Activated CD8-positive, alpha-beta T cell treated with anti-CD3 and anti-CD28 coated beads for 36 hours (primary cell): ENCODE measurements at places on chromosomes 12 and 14. TPM values are rescaled to one million over a fixed set of nuclear protein-coding genes. Genes with fewer than 3 reads are reported as not detected.

OTUB2 gene
- total RNA-seq, result 0.29 TPM

CAPS2 gene
- 3.2 TPM for total RNA-seq

NEDD8 gene
- 167 TPM for total RNA-seq

ZNF891 gene
- 1.8 TPM for total RNA-seq

FZD10 gene
- not detected for total RNA-seq

DDX11 gene
- total RNA-seq, result 143 TPM

NRXN3 gene
- total RNA-seq, result not detected

PIWIL1 gene
- not detected for total RNA-seq

KRT71 gene
- not detected for total RNA-seq

TRPV4 gene
- not detected for total RNA-seq

TMEM19 gene
- total RNA-seq, result 16.5 TPM

DNA sequence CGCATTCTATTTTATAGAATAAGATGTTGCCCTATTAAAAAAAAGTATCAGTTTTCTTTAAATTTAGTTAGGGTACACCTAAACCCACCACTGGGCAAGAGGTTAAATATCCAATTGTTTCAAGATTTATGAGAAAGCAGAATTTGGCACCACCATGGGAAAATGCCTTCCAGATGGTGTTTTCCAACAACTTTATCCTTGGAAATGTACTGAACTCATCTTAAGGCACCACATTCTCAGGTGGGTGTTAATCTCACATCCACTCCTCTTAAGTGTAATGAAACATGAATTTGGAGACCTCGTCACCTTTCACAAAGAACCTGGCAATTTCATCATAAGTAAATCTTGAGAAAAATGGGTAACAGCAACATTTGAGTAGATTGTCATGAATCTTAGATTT lies 13.1 kb downstream of the CBX5 start:
- DNase-seq, result no peak

- no peak for DNase-seq
Observed at GRCh38 chr12:116884871-116885270, 3.6 kb upstream of the HRK start.

DNA sequence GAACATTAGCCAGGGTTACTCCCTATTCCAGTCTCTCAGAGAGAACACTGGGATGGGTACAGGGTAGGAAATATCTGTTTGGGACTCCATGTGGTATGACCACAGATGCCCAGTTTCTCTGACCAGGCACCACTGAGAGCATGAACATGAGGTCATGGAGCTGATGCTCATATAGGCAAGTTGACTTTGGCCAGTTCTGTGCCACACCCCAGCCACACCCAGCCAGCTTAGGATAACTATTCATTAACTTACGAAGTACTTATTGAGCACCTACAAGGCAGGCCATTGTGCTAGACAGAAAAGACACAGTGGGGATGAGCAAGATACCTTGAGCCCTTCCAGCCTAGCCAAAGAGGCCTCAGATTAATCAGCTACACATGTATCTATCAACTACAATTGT lies 262.5 kb downstream of the DPF3 start:
- DNase-seq, result no peak

DNA sequence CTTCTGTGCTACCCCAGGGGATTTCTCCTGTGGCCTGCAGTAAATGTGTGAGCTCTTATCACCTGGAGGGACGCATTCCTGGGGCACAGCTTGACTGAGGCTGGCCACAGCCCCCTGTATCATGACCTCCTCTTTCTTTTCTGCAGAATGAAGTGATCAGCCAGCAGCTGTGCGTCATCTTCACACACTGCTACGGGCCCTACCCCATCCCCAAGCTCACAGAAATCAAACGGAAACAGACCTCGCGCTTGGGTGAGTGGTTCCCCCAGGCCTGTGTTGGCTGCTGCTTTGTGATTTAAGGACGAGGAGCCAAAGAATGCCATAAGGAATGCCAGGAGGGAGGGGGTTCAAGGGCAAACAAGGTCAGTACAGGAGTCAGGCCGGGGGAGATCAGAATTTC lies 50.5 kb upstream of the PWP1 start:
- DNase-seq, result no peak

DNA sequence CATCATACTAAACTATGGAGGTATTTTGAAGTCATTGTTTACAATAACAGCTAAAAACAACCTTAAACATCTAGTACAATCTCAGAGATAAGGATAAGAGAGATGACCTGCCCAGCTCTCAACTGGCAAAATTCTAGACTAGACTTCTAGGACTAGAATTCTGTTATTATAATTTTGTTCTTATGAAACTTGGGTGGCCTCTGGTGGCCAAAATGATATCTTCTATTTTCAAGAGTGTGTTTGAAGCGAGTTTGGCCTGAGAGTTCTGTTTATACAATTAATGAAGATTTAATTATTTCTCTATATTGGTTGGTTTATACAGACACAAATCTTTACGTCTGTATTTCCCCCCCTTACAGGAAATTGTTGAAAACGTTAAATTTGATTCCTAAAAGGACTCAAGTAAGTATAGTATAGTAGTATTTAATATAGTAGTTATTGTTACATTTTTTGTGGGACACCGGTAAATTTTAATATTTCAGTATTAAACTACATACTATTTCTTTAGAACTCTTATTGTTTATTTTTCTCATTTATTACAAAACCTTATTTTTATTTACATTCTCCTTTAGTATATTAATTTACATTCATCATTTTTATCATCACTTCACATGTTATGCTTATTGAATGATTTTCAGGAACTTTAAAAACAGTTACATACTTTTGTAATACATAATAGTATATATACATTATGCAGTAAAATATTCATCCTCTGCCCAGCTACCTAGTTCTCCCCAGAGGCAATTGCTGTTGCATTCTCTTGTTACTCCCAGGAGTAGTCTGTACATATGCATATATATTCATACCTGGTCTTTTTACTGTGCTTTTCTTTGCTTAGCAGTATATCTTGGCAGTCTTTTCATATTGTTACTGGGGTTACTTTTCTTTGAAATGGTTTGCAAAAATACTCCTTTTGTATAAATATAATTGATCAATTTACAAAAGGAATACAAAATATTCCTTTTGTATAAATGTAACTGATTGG lies 6.6 kb downstream of the PPHLN1 start:
- peak; percentile 55 for DNase-seq

- DNase-seq, result no peak
Observed at GRCh38 chr12:56521209-56521589, 421 bp upstream of the RBMS2 start.

- no peak for DNase-seq
Observed at GRCh38 chr12:79083181-79083580, 218.6 kb downstream of the SYT1 start.

DNA sequence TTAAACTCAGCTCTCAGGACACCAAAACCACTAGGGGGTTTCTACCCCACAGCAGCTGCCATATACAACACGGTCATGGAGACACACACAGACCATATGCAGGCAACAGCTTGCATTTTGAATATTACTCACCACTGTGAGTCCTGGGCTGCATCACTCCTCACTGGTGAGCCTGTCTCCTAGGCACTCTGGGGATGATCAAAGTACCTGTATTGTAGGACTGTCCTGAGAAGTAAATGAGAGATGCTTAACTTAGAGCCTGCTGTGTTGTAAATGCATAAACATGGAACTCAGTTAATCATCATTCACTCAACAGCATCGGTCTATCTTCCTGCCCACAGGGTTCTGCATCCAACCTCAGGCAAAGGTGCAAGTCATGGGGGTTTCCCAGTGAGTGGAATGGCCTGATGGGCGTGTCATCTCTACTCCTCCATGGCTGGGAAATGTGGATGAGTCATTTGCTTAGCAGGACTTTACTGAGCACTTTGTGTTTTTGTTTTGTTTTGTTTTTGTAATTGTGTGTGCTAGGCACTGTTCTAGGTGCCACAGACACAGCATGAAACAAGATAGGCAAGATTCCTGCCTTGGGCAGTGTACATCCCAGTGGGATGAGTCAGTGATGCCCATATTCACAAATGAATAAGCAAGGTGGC lies 1141.2 kb upstream of the TMEM132C start:
- DNase-seq, result peak; percentile 47

- no peak for DNase-seq
Observed at GRCh38 chr14:74392616-74393570, 33.1 kb downstream of the SYNDIG1L start.

- no peak for DNase-seq
Observed at GRCh38 chr14:86357876-86358275, 827.9 kb downstream of the FLRT2 start.

- DNase-seq, result no peak
Observed at GRCh38 chr14:90548455-90548854, 151.6 kb downstream of the CALM1 start.

DNA sequence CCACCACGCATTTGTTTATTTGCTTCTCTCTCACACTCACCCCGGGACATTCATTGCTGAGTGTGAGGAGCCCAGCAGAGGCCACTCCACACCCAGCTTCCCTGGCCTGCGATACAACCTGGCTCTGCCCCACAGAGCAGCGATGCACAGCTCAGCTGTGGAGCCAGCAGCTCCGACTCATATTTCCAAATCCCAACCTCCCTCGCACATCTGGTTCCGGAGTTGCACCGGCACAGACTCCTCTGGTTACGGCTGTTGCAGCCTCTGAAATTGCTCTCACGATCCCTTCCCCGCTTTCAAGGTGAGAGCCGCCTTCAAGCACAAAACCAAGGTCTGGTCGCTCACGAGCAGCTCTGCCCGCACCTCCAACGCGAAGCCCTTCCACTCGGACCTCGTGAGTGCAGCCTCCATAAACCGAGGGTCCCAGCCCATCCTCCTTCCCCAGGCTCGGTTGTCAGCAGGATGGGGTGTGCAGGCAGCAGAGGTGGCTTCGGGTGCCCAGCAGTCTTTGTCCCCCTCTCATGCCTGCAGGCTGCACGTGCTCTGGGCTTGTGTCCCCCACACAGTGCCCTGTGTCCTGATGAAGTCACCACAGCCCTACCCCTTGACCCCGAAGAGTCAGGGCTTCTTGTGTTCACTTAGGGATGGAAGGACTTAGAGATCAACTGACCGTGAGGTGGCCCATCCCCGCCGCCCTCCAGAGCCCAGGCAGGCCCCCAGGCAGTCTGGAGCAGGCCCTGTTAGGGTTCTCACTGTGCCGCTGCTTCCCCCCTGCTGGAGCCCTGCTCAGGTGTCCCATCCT lies 184.3 kb downstream of the ADGRD1 start:
- DNase-seq, result no peak

DNA sequence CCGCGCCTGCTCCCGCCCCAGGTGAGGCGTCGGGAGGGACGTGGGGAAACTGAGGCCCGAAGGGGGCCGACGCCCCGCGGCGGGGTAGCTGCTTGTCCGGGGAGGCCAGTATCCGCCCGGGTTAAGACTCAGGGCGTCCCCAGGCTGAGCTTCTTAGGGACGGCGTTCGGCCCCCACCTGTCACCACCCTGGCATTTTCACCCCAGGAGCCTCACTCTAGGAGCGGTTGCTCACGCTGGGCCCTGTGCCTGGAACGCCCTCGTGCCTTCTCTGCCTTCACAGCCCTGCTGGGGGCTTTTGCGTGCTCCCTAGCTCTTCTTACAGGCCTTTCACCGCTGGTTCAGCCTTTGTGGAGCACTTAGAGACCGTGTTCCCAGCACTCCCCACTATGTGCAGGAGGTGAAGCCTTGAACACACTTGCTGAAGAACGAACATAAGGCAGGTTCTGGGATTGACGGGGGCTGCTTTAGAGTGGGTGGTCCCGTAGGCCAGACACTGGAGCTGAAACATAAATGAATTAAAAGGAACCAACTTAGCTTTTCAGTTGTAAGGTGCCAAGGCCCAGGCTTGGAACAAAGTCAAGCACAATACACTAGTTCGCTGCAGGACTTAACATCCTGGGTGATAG lies 601 bp downstream of the ZNF839 start:
- peak; percentile 49 for DNase-seq

DNA sequence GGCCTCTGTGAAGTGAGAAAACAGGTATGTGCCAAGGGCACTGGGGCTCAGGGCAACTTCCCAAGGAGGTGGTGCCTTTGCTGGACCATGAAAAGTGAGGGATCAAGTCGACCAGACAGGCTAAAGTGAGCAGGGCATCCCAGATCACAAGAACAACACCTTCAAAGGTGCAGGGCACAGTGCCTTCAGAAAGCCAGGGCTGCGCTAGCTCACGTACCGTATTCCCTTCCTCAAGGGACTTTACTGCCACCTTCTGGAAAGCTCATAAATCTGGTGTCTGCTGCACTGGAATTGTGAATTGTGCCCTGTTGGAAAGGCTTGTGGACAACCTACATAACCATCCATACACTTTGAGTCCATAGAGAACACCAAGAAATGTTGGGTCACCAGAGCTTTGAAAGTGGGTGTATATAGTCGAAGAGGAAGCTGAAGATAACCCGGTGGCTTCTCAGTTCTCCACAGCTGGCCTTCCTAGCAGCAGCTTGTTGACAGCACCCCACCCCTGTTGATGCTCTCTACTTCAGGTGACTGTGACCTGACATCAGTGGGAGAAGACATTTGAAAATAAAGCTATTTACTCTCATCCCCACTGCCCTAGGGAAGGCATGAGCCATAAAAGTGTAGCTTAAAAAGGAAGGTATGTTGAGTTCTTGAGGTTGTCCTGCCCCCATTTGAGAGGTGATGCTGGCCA lies 24.5 kb downstream of the FIGNL2 start:
- peak; percentile 46 for DNase-seq

- no peak for DNase-seq
Observed at GRCh38 chr12:55469291-55469690, 647 bp downstream of the OR6C70 start.

GRCh38 chr14:88914956-88915355 lies 90.5 kb downstream of the TTC8 start:
- DNase-seq, result no peak

GRCh38 chr14:56036353-56036752 lies 81.9 kb upstream of the PELI2 start:
- DNase-seq, result no peak

- peak; percentile 81 for DNase-seq
Observed at GRCh38 chr12:124545508-124546418, 21.6 kb downstream of the NCOR2 start.

- no peak for DNase-seq
Observed at GRCh38 chr14:104283197-104284106, 145.1 kb downstream of the KIF26A start.

DNA sequence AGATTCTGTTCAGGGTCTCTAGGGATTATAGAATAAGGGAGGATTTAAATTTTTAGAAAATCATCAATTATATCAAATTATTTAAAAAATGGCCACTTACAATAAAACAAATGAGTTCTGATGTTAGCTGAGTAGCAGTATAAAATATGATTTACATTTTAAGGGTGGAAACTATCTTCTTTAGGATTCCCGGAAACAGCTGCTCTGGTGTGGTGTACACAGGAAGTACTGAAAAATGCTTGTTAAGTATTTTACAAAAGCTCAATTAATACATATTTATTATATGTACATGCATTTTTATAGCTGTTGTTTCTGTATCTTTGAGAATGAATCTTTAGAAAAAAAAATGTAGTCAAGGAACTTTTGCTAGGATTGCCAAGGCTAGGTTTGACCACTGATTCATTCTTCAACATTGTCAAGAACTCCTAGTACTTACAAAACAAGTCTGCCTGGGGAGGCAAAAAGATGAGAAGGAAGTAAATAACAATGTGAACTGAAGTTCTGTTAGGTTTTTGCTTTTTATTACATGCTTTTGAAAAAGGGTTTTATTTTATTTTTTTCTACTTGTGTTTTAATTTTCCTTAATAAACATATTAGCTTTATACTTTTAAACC lies 48.0 kb downstream of the ARF6 start:
- DNase-seq, result no peak

GRCh38 chr14:105436891-105437722 lies 17.5 kb downstream of the MTA1 start:
- DNase-seq, result no peak

GRCh38 chr12:130463275-130463658 lies 125.6 kb downstream of the PIWIL1 start:
- DNase-seq, result no peak

GRCh38 chr12:84046859-84047258 lies 865.7 kb downstream of the SLC6A15 start:
- no peak for DNase-seq
